ENCODE measurements at places on chromosomes 1 and 21. TPM values are rescaled to one million over a fixed set of nuclear protein-coding genes. Genes with fewer than 3 reads are reported as not detected.

DNA sequence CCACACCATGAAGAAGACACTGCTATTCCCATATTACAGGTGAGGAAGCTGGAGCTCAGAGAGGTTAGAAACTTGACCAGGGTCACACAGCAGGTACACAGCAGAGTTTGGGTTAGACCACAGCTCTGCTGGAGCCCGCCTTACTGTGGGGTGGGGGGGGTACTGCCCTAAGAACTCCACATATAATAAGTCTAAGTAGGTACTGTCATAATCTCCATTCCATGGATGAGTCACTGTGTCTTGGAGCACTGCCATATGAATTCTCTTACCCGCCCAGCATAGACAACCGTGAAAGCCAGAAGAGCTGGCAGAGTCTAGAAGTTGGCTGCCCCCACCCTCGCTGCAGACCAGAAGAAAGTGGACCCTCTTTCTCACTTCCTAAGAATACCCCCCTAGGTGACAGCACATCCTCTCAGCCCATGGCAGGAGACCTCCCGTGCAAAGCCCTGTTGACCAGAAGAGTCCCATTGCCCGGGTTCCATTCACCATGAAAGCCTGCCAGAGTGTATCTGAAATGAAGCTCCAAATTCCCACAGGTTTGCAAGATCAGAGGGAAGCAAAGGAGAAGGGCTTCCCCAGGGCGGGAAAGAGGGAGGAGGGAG lies 5.2 kb upstream of the PLA2G2D start:
- no peaks in the 10 kb centered on the region for H3K27me3 ChIP-seq
- no peak overlapping the region for H3K27ac ChIP-seq
- peak; percentile 57 for DNase-seq
- H3K4me1 ChIP-seq: peaks cover 9% of the 10 kb centered on the region
- H3K36me3 ChIP-seq: no peaks in the 10 kb centered on the region

- no peak overlapping the region for H3K4me3 ChIP-seq
- H3K27me3 ChIP-seq: no peaks in the 10 kb centered on the region
- no peaks in the 10 kb centered on the region for H3K36me3 ChIP-seq
- no peak for DNase-seq
- no peak overlapping the region for H3K27ac ChIP-seq
- no peaks in the 10 kb centered on the region for H3K4me1 ChIP-seq
These were observed 113.3 kb downstream of the KIAA0319L start for GRCh38 chr1:35443768-35444518.

- no peaks in the 10 kb centered on the region for H3K27me3 ChIP-seq
- no peak for DNase-seq
- no peaks in the 10 kb centered on the region for H3K36me3 ChIP-seq
- H3K4me1 ChIP-seq: no peaks in the 10 kb centered on the region
- no peak overlapping the region for H3K4me3 ChIP-seq
These were observed 154.8 kb downstream of the GREM2 start for GRCh38 chr1:240457203-240457602.

- DNase-seq: peak; percentile 74
- no peak overlapping the region for H3K27ac ChIP-seq
- H3K4me1 ChIP-seq: peaks cover 4% of the 10 kb centered on the region
- no peaks in the 10 kb centered on the region for H3K27me3 ChIP-seq
- no peak overlapping the region for H3K4me3 ChIP-seq
- no peaks in the 10 kb centered on the region for H3K36me3 ChIP-seq
These were observed 46.8 kb downstream of the PTPRU start for GRCh38 chr1:29282924-29283803.

DNA sequence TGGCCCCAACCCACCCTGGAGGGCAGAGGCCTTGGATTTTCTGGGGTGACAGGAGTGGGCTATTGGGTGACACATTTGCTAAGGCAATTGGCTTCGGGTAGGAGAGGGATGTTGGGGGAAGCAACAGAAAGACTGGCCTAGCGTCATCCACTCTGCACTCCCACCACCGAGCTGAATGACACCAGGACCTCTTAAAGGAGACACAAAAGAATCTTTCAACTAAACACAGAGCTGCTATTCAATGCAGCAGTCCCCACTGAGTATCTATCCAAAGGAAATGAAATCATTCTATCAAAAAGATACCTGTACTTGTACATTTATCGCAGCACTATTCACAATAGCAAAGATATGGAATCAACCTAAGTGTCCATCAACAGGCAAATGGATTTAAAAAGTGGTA lies 6.2 kb downstream of the TFF2 start:
- no peak for DNase-seq
- no peaks in the 10 kb centered on the region for H3K36me3 ChIP-seq
- no peak overlapping the region for H3K4me3 ChIP-seq

GRCh38 chr1:55481634-55482033 lies 266.5 kb upstream of the USP24 start:
- peaks cover 4% of the 10 kb centered on the region for H3K4me1 ChIP-seq
- H3K27me3 ChIP-seq: no peaks in the 10 kb centered on the region
- no peak for DNase-seq
- H3K4me3 ChIP-seq: no peak overlapping the region
- no peaks in the 10 kb centered on the region for H3K36me3 ChIP-seq

DNA sequence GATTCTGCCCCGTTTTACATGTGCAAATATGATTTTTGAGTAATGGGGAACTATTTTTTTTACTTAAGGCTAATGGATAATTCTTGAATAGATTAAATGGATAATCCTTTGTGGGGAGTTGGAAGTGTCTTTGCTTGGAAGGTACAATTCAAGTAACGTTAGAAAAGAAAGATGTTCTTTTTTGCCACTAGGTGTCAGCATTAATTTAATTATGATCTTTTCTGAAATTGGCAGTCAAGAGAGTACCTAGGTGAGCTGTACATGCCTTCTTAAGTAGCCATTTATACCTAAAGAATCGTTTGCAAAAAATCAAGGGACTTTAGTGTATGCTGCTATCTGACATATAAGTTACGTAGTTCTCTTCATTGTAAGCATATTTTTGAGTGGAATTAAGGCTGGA lies 2.2 kb downstream of the FBXO28 start:
- H3K4me3 ChIP-seq: no peak overlapping the region
- H3K27me3 ChIP-seq: no peaks in the 10 kb centered on the region
- no peaks in the 10 kb centered on the region for H3K36me3 ChIP-seq
- DNase-seq: peak; percentile 56
- H3K4me1 ChIP-seq: peaks cover 15% of the 10 kb centered on the region
- H3K27ac ChIP-seq: no peak overlapping the region

DNA sequence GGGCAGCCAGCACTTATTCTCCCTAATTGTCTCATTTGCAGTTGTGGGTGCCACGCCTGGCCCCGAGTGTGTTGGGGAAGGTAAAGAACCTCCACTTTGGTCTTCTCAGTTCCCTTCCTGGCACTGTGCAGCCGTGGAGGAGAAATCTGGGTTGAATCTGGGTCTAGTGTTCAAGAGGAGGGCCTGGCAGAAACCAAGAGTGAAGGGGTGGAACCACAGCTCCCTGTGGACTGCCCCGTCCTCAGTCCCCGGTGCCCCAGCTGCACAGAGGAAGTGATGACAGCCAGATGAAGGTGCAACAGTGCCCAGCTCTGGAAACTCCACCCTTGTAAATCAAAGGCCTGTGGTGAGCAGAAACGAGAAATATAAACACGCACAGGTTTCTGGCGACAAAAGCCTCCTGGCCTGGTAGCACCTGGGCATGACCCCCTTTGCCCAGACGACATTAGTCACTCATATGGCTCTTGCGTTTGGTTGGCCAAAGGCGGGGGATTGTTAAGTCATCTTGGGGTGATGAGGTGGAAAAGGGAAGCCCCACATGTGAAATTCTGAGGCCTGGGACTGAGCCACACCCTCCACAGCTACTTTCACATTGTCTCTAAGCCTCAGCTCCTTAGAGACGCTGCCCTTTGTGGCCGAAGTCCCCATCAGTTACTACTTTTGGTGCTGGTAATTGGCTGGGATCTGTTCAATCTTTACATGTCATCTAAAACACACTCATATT lies 4.2 kb upstream of the ECE1 start:
- peak; percentile 47 for DNase-seq
- no peak overlapping the region for H3K4me3 ChIP-seq
- H3K27me3 ChIP-seq: no peaks in the 10 kb centered on the region
- H3K36me3 ChIP-seq: no peaks in the 10 kb centered on the region
- peaks cover 45% of the 10 kb centered on the region for H3K4me1 ChIP-seq

DNA sequence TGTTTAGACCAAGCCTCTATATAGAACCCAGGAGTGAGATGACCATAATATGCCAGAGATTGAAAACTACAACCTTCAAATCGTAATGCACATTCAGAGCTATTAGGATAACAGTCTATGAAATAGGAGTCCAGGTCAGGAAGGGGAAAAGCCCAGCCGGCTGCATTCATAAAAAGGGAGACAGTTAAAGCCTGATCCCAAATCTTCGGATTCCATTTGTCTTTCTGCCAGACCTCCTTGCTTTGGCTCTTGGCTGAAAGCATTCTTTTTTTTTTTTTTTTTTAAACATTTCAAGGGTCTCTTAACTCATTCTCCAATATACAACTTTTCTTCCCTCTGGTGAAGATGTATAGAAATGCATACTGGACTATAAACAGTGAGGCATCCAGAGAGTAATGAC lies 81.1 kb downstream of the NTPCR start:
- H3K4me1 ChIP-seq: no peaks in the 10 kb centered on the region
- no peak for DNase-seq
- H3K27me3 ChIP-seq: no peaks in the 10 kb centered on the region
- no peak overlapping the region for H3K27ac ChIP-seq
- H3K4me3 ChIP-seq: no peak overlapping the region
- no peaks in the 10 kb centered on the region for H3K36me3 ChIP-seq

GNAT2 gene
- total RNA-seq: 0.76 TPM

DHRS3 gene
- 87.0 TPM for total RNA-seq

VAV3 gene
- total RNA-seq: not detected

AMY1C gene
- not detected for total RNA-seq
